ENCODE measurements at places on chromosomes 3 and 15. TPM values are rescaled to one million over a fixed set of nuclear protein-coding genes. Genes with fewer than 3 reads are reported as not detected.
A peak's percentile ranks its signal among the peaks of the same experiment; 100 is the strongest.

GRCh38 chr3:138010273-138010590 is 267 bp downstream of the CLDN18 start:
- no peak for DNase-seq

- DNase-seq: no peak
These were observed 59.5 kb upstream of the DPPA4 start for GRCh38 chr3:109396806-109397205.

Gene CHRM5
- not detected for total RNA-seq

DNA sequence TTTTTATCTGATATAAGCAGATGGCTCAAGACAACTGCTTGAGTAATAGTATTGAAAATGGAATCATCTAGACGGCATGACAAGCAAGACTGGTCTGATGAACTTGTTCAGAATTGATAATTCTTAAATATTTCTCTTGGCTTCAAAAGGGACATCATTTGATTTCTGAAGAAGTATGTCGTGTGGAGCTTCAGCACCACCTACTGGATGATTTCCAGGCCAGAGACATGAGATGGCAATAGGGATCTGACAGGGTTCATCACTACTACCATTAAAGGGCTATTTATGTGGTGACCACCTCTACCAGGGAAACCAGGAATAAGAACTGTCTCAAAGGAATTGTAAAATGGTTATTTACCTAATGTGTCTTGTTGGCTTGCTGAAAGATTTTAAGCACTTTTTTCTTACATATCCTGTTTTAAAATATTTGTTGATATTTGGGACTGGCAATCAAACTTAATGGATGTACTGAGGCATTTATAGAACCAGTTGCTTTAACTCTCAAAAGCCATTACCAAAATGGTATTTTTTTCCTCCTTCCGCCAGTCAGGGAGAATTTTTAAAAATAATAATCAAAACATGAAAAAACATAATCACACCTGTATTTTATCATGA is 99.5 kb upstream of the FAM98B start:
- DNase-seq: peak; percentile 47

Gene GOLGA8J
- total RNA-seq: not detected

- DNase-seq: no peak
These were observed 35.4 kb upstream of the RBMS3 start for GRCh38 chr3:29245441-29245840.

- DNase-seq: no peak
These were observed 70.5 kb downstream of the SUMF1 start for GRCh38 chr3:4396542-4396941.

DNA sequence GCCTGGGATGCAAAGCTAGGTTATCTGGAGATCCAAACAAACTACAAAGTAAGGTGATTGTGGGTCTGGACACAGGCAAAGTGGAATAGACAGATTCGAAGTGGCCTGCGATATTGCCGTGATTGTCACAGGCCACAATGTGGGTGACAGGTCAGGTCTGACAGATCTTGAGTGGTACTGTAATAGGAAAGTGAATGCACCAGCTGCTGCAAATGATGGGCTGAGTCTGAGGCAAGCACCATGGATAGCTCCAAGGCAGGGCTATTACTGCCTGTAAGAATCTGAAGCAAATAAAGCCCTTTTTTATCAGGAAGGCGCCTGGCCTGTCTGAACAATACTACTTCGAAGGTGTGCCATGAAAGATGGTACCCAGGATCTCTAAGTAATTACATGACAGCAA is 10.0 kb downstream of the ARMC8 start:
- DNase-seq: no peak

Data from liver (tissue), 10 donors.